Mesenchymal stem cell (in vitro differentiated cells and primary cell): ENCODE measurements at places on chromosomes 7 and 10.

DNA sequence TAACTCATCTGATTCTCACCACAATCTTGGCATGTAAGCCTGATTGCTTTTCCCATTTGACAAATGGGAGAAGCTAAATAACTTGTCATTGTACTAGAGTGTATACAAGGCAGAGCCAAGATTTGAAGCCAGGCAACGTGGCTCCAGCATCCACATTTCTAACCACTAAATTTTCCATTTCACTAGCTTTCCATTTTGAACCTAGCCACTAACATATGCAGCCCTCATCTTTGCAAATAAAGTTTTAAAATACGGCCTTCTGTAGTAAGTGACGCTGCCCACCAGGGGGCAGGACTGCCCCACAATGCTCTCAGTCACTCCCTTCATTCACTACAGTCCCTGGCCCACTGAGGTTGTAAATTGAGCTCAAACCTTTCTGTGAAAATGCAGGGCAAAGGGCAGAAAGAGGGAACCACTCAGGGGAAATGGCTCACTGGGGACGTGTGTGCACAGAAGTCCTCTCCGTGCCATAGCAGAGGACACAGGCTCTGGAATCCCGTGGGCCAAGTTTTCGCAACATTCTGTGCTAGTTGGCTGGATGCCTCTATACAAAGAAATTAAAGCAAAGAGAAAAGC is 315.7 kb downstream of the TNS3 start:
- DNase-seq = peak; percentile 83

DNA sequence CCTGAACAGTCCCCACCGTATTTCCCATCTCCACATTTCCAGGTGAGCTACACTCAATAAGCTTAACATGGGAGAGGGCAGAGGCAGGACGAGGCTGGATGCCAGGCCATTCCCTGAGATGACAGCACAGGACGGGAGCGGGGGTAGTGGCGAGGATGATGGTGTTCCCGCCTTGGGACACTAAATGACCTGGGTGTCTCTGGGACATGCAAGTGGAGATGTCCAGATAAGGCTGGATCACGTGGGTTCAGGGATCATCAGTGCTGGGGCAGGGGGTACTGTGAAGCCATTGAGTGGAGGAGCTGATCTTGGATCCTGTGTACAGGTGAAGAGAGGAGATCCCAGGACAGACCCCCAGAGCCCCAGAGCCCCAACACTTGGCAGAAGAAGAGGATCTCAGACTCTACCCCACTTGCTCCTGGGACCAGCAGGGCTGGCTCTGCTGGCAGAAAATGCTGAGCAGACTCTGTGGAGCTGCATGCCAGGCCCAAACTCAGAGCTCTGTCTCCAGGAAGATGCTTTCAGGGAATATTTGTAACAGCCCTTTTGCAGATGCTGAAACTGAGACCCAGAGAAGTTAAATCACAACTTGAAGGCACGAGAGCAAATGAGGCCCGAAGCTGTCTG is 29.7 kb upstream of the HSPA12A start:
- DNase-seq = no peak

DNA sequence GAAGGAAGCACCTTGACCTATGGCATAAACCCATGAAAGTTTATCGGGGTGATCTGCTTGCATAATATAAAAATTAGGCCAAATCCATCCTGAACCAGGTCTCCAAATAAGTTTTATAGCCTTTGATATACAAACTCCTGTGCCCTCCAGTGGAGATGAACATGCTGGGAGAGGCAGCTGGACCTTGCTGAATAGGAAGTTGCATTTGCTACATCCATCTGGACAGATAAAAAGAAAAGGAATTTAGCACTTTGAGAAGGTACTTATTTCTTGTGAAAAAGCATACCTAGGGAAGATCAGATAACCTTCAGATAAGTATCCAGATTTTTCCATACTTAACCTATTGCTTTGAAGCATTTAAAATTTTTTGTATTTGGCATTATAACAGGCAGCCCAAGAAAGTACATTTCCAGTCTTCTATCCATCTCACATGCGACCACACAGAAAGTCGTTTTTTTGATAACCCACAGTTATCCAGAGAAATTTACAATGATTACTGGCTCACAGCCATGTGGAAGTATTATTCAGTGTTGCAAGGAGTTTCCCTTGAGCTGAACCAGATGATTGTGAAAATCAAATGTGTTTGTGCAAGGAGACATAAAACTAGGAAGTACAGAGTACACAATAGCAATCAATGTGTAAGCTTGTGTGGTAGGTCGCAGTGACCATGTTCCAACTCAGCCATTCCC is 124.4 kb upstream of the STK17A start:
- no peak for DNase-seq

- no peak for DNase-seq
These were observed 3.3 kb downstream of the SLIT1 start for GRCh38 chr10:97182288-97182990.

DNA sequence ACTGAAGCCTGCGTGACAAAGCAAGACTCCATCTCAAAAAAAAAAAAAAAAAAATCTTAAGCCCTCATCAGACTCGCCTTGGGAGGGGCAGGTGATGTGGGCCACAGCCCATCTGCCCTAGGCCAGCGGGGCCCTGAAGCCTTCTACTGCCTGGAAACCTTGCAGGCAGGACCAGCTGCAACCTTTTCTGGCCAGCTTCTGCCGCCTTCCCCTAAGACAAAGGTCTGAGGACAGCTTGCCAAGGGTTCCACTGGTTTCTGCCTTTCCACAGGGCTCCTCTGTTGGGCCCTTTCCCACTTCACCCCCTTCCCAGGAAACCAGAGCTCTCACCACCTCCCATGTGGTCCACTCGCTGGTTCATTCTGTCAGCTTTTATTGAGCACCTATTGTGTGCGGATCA is 35.2 kb downstream of the UBTD1 start:
- DNase-seq = no peak
